Heart right ventricle (tissue), 16 donors: ENCODE measurements at places on chromosomes 6 and 20. TPM values are rescaled to one million over a fixed set of nuclear protein-coding genes. Genes with fewer than 3 reads are reported as not detected.

The PRND gene
- not detected for total RNA-seq

DNA sequence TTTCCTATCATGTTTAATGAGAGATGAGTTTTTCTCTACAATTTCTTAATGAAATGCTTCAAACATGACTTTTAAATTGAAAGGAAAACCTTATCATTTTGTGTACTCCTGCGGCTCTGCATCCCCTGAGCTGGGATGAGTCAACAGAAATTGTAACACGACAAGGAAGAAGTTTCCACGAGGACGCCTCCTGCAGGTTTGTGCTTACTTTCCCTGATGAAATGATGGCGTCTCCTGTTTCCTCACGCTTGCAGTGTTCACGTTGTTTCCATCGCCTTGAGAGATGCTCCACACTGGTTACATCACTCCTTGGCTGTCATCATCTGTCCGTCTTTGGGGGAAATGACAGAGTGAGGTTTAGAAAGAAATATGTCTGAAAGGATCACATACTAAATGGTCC lies 233.7 kb upstream of the ZFP64 start:
- no peak overlapping the region for H3K27ac ChIP-seq
- H3K4me1 ChIP-seq = no peaks in the 10 kb centered on the region
- no peaks in the 10 kb centered on the region for H3K27me3 ChIP-seq
- no peak overlapping the region for H3K4me3 ChIP-seq
- H3K36me3 ChIP-seq = no peaks in the 10 kb centered on the region

- H3K27me3 ChIP-seq = no peaks in the 10 kb centered on the region
- peak overlapping the region; percentile 47 for H3K27ac ChIP-seq
- no peak overlapping the region for H3K4me3 ChIP-seq
These were observed 35.9 kb downstream of the SULF2 start for GRCh38 chr20:47749339-47749738.

DNA sequence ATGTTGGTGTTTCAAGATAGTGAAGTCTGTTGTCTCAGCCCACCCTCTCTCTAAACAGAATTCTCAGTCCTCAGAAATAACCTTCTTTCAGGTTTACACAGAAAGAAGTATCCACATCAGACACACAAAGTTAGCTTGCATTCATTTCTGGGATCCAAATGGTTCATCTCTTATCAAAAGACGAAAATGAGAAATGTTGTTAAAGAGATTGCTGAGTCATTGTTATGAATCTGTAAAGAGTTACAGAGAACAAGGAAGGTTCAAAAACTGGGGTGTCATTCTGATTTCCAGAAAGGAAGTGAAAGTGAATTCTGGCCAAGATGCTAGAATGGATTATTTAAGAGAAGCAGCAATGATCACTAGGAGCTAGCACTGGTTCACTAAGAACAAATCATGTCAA lies 90.5 kb upstream of the ATXN1 start:
- H3K4me1 ChIP-seq = no peaks in the 10 kb centered on the region
- H3K27me3 ChIP-seq = no peaks in the 10 kb centered on the region
- H3K4me3 ChIP-seq = no peak overlapping the region
- no peak for DNase-seq

DNA sequence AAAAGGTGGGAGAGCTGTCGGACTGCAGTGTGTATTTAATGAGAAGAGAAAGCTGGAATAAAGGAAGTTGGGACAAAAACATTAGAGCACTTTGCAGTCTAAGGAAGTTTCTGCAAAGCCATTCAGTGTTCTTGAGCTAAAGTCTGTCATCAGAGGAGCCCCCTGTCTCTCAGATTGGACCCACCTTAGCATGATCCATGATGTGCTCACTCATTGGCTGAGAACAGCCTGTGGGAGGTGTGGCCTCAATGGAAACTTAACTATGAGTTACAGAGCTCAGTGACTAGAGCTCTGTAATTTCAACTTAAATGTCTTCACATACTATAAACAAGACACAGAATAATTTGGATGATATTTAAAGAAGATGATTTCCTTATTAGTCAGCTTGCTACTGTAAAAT lies 437.0 kb downstream of the BTBD3 start:
- DNase-seq = no peak
- H3K4me1 ChIP-seq = no peaks in the 10 kb centered on the region
- H3K36me3 ChIP-seq = no peaks in the 10 kb centered on the region
- H3K27ac ChIP-seq = no peak overlapping the region
- H3K27me3 ChIP-seq = no peaks in the 10 kb centered on the region
- no peak overlapping the region for H3K4me3 ChIP-seq

- no peak overlapping the region for H3K4me3 ChIP-seq
- H3K27ac ChIP-seq = no peak overlapping the region
- no peaks in the 10 kb centered on the region for H3K27me3 ChIP-seq
- H3K4me1 ChIP-seq = no peaks in the 10 kb centered on the region
These were observed 289.2 kb downstream of the OGFRL1 start for GRCh38 chr6:71577766-71578165.

GRCh38 chr6:153028286-153028685 lies 25.8 kb upstream of the MTRF1L start:
- H3K4me1 ChIP-seq = no peaks in the 10 kb centered on the region
- H3K27ac ChIP-seq = no peak overlapping the region
- H3K27me3 ChIP-seq = no peaks in the 10 kb centered on the region
- no peak for DNase-seq
- H3K4me3 ChIP-seq = no peak overlapping the region
- no peaks in the 10 kb centered on the region for H3K36me3 ChIP-seq
